ENCODE measurements at places on chromosomes 6 and 20. TPM values are rescaled to one million over a fixed set of nuclear protein-coding genes. Genes with fewer than 3 reads are reported as not detected.

DNA sequence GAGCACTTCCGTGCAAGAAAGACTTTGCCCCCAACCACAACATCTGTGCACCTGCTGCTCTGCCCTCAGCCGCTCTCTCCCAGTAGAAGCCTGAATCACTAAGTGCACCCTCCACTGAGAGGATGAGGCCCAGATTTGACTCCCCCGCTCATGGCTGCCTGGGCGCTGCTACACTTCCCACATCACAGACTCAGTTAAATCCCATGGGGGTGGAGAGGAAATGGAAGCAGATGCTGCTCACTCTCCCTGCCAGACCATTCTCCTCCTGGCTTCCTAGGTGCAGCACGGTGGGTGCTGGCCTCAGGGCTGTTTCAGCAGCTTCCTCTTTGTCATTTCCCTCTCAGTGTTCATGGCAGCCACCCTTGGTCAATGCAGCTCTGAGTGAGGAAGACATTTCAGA, 4.8 kb downstream of the CST5 start:
- DNase-seq = no peak

GRCh38 chr20:24954151-24954550, 5.1 kb downstream of the CST7 start:
- DNase-seq = no peak

DNA sequence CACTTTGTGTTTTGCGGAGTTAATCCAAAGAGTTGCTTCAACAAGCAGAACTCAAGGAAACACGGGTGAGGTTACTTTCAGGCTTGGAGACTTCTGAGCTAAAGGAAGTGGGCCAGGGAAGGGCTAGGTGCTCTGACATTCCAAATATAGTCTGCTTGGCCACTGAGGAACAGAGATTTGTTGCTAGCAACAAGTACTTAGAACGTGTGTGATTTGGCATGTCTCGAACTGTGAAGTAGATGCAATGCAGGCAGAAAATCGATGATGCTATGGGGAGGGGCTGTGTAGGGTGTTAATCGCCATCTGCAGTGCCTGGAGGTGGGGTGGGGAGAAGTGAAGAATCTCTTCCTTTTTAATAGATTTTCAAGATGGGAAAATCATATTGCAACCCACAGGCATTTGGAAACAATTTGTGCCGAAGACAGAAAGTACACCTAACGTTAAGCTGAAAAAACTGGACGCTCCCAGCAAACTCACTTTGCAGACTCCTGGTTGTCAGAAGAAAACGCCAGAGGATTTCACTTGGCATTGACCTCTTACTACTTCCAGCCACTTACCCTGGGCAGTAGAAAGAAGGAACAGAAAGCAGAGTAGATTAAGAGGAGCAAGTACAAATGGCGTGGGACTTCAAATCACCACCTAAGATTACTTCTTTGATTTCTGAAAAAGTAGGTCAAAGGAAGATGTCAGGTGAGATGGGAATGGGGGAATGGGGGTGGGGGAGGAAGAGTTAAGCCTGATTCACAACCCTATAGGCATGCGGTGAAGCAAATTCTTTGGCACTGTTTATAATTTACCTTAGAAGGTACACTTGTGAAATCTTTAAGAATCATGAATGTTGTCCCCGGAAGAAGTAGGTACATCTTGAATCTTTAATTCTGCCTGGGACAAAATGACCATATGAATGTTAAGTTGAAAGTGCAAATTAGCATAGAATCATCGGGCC, 314.1 kb downstream of the CD83 start:
- DNase-seq = no peak

DNA sequence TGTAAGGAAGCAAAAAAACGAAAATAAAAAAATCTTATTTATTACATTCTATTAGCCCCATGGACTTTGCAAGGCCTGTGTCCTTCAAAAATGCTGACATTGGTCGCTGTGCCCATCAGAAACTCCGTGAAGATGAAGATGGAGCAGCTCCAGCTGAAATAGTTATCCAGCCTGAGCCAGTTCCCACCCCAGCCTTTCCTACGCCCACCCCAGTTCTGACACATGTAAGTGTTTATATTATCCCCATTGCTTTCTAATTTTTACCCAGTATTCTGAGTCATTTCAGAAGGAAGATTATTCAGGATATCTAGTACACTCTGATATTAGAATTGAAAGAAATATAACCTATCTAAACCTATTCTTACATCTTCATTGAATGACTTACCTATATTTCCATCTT, 217.7 kb downstream of the ARHGAP18 start:
- DNase-seq = no peak

- DNase-seq = no peak
These were observed 9.5 kb downstream of the SEMG2 start for GRCh38 chr20:45230631-45231030.

ORC3 gene
- 18.5 TPM for total RNA-seq

RSPH9 gene
- total RNA-seq = 0.21 TPM

C20orf141 gene
- total RNA-seq = not detected

PPP1R3G gene
- 7.4 TPM for total RNA-seq
